Stimulated activated CD8-positive, alpha-beta memory T cell treated with anti-CD3 and anti-CD28 coated beads, Interleukin-7, amount 100 ng/mL, for 4 hours (primary cell): ENCODE measurements at places on chromosomes 12 and 14.

DNA sequence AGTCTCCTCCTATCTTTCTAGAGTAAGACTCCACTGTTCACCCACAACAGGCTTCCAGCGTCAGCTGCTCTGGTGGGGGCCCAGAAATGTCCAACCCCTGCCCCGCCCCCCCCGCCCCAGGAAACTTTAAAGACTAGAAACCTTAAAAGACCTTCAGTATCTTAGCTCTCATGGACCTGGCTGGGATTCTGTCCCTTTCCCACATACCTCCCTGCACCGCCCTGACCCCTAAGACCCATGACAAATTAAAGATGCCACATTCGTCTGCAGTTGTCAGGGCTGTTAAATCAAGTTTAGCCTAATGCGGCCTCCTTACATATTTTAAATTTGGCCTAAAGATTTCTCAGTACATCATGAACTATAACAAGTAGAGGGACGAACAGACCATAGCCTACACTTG, 10.0 kb upstream of the SERPINA10 start:
- no peak for DNase-seq

GRCh38 chr14:99759546-99759925, 33.7 kb upstream of the EML1 start:
- DNase-seq, result no peak

- DNase-seq, result no peak
Observed at GRCh38 chr12:6192604-6193380, 7.4 kb upstream of the CD9 start.

- DNase-seq, result no peak
Observed at GRCh38 chr14:35281341-35281740, 10.8 kb upstream of the PSMA6 start.

DNA sequence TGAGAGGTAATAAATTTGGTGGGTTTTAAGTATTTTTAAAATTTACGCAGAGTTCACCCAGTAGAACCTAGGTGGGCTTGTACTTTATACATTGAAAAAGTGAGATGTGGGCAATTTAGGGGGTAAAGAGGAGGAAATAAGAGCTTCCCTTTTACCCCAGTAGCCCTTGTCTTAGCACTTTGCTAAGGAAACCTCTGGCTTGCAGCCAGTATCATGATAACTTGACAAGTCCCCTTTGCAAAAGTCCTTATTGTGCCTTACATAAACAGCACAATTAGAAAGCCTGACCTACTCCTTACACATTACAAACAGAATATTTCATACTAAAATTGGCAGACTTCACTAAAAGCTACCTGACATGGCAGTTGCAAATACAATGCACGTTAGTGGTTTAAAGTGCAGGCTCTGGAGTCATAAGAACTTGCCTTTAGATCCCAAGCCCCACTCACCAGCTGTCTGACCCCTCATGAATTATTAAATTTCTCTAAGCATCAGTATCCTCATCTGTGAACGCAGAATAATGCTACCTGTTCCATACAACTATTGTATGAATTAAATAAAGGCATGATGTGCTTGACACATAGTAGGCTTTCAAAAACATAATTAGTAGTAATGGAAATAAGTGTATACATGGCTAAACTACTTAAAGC, 53.2 kb upstream of the NELL2 start:
- no peak for DNase-seq

GRCh38 chr14:40525314-40525713, 1081.4 kb upstream of the LRFN5 start:
- no peak for DNase-seq

DNA sequence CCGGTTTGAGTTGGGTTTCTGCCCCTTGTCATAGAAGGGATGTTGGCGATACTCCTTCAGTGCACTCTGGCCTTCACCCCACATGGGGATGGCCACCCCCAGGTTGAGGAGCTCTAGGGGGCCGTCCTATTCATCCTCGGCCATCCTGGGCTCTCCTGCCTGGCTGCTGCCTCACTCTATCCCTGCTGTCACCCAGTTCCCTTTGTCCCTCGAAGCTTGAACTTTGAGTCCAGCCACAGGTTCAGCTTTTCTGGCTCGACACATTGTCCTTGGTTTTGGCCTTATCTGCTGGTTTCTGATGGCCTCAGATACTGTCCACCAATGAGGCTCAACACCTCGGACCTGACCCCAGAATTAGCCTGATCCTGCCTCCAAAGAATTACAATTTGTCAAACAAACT, 58.6 kb downstream of the C14orf132 start:
- DNase-seq, result no peak

DNA sequence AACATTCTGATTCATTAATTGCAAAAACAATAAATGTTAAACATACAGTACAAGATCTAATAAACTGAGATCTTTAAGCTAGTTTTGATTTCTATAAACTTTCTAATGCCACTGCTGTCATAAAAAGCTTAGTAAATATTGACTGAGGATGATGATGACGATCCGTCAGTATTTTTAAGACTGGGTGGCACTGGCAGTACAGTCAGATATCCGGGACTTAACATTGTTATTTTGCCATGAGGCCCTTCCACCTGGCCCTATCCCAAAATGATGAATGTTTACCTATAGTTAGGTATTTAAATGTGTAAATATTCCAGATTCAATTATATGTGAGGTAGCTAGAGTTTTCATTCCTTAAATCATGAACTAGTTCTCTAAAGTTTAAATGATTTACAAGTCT, 158.5 kb downstream of the FOXA1 start:
- DNase-seq, result no peak

- no peak for DNase-seq
Observed at GRCh38 chr14:72932893-72933292, 6.6 kb downstream of the DCAF4 start.

DNA sequence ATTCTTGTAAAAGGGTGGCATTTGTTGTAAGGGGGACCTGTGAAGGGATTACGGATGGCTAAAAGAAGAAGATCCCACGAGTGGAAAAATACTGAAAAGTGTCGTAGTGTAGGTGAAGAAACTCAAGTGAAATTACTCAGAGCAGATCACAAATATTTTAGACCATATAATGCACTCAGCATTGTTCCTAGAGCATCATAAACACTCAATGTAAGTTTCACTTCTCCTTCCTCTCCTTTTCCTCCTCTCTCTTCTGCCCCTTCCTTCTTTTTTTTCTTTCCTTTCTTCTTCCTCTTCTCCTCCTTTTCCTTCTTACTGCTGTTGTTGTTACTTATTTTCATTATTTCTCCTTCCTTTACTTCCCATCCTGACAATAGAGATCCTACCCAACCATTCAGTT, 445.6 kb downstream of the ADAMTS20 start:
- no peak for DNase-seq

GRCh38 chr12:110741341-110742095, 1.2 kb downstream of the PPP1CC start:
- peak; percentile 4 for DNase-seq

GRCh38 chr12:124030510-124030909, 57.5 kb downstream of the ZNF664 start:
- DNase-seq, result no peak

DNA sequence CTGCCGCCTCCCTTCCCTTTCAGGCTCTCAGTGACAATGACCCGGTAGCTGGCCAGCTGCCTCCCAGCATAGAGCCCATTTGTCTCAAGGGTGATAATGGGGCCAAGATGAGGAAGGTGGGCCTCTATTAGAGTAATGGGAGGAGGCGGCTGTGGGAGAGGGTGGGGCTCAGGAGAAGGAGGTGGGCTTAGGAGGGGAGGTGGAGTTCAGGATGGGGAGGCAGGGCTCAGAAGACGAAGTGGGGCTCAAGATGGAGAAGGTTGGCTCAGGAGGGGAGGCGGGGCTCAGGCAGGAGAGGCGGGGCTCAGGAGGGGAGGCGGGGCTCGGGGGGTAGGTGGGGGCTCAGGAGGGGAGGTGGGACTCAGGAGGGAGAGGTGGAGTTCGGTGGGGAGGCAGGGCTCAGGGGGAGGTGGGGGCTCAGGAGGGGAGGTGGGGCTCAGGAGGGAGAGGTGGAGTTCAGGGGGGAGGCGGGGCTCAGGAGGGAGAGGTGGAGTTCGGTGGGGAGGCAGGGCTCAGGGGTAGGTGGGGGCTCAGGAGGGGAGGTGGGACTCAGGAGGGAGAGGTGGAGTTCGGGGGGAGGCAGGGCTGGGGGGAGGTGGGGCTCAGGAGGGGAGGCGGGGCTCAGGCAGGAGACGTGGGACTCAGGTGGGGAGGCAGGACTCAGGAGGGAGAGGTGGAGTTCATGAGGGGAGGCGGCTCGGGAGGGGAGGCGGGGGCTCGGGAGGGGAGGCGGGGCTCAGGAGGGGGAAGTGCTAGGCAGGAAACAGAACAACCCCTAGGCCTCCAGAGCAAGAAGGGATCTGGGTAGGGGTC, 36.8 kb downstream of the IQSEC3 start:
- no peak for DNase-seq

- no peak for DNase-seq
Observed at GRCh38 chr14:23539248-23540140, 12.1 kb downstream of the ZFHX2 start.

DNA sequence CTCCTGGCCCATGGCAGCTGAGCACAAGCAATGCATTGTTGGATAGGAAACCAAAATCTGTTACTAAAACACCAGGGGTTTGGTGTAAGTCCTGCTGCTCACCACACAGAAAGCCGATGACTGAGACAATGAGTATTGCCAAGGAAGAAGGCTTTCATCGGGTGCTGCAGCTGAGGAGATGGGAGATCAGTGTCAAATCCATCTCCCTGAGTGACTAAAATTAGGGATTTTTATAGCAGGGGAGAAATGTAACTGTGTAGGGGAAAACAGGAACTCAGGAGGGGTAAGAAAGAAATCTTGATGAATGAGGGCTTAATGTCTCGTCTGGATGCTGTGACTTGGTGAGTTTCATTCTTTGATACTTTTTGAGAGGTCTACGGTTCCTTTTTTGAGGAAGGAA, 97.9 kb downstream of the KCNMB4 start:
- DNase-seq, result no peak
